T-helper 9 cell (primary cell): ENCODE measurements at places on chromosomes 13 and 19.

- DNase-seq: no peak
These were observed 42.8 kb downstream of the ATP11A start for GRCh38 chr13:112732679-112733078.

GRCh38 chr13:52812941-52813340, 35.5 kb downstream of the PCDH8 start:
- DNase-seq: no peak

DNA sequence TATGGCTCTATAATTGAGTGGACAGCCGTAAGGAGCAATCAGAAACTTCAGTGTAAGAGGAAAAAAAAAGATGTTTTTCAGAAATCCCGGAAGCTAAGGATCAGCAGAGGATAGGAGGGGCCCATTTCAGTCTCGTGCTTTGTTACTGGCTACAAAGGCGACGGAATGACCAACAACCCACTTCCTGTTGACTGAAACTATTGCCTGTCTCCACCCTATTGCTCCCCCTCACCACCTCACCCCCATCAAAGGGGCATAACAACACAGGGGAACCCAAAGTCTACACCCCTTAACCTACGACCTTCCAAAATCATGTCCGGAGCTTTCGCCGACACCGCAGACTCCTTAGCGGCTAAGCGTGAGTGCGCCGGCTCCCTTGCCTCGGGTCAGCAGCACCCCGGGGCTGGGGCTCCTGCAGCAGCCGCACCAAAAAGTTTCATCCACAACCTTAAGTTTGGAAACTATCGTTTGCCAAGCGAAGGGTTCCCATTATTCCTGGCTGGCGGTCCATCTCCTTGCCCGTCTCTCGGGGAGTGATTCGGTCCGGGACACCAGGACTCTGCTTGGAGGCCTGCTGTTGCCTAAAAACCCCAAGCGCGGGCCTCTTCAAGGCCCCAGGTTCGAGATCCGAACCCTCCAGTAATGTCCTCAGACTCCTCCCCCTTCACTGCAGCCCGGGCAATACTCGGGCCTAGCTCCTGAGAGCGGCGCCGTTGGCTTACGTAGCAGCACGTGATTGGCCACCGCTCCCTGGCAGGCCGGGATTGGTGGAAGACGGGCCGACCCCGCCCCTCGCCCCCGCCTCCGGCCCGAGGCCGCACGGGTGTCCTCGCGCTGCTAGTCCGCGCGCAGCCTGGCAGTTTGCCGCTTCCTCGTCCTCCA, at the start of gene TPP2:
Gene TPP2, plus strand, starts transcription at position 840 of the 882 bp plus-strand sequence. CDS start 53 bp downstream, outside the sequence.
- peak; percentile 98 for DNase-seq

GRCh38 chr19:39152066-39152465, 26.5 kb downstream of the PAK4 start:
- no peak for DNase-seq

- no peak for DNase-seq
These were observed 150.4 kb downstream of the POSTN start for GRCh38 chr13:37448153-37448552.

- DNase-seq: no peak
These were observed 343.5 kb downstream of the TEX29 start for GRCh38 chr13:111663953-111664421.

DNA sequence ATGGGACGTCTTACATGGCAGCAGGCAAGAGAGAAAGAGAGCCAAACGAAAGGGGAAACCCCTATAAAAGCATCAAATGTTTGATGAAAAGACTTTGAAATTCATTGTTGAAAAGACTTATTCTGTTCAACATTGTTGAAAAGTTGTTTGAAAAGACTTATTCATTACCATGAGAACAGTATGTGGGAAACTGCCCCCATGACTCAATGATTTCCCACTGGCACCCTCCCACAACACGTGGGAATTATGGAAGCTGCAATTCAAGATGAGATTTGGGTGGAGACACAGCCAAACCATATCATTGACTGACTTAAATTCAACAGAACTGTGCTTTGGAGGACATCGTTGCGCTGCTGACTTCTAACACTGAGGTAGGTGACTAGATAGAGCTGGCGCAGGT, 48.0 kb upstream of the RCBTB2 start:
- no peak for DNase-seq

- no peak for DNase-seq
These were observed 1937.3 kb downstream of the OLFM4 start for GRCh38 chr13:54965881-54966280.

- no peak for DNase-seq
These were observed 8.8 kb downstream of the CYP4F8 start for GRCh38 chr19:15623711-15624318.

- no peak for DNase-seq
These were observed 7.2 kb downstream of the MED29 start for GRCh38 chr19:39398297-39398864.

DNA sequence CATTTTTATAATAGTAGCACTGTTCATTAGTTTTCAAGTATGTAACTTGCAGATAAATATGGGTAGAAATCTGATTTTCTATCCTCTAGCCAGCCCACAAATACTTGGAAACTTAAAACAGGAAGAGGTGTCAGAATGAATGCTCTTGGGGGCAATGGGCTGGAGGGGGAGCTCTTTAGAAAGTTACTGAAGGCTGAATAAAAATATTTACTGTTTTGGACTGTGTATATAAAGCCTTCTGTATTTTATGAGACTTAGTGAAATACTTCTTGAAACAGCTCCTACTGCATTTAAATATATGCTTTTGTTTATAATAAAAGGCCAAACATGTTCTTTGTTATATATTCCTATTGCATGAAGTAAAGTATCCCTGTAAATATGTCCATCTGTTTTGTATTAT, 138.8 kb downstream of the RGCC start:
- no peak for DNase-seq

GRCh38 chr19:51903192-51903591, 1.6 kb downstream of the ZNF649 start:
- DNase-seq: no peak

DNA sequence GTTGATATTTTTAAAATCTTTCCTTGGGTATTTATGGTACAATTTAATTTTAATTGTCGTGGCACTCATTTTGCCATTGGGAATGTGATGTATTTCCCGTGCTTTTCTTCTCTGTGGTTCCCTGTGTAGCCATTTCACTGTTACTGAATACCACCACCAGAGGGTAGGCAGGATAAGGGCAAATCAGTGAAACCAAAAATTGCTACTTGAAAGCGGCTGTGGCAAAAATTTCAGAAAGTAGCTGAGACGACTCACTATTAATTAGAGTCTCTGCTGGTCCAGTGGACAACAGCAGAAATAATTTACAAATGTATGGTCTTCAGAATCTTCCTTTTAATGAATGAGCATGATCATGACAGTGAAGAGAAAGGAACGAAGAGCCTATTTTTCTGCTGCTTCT, 34.4 kb upstream of the MIR17HG start:
- no peak for DNase-seq

DNA sequence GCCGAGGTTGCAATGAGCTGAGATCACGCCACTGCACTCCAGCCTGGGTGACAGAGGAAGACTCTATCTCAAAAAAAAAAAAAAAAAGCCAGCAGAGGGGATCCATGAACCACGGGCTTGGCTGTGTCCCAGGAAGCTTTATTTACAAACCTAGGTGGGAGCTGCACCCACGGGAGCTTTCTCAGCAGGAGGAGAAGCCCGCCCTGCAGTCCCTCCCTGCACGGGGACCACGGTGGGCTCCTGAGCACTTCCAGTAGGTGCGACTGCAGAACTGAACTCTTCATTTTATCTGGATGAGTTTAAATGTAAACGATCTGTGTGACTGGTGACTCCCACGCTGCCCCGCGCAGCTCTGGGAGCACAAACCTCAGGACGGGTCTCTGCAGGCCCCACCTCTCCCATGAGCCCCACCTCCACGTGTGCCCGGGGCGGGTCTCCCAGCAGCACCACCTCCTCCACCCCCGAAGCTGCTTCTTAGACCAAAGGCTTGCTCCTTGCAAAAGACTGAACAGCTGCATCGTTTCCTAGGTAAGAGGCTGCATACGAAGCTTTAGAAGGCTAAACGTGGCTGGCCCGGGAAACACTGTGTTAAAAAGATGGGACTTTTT, 66.4 kb downstream of the SPACA7 start:
- DNase-seq: no peak

- peak; percentile 17 for DNase-seq
These were observed 36.0 kb upstream of the NEK3 start for GRCh38 chr13:52195401-52195837.

DNA sequence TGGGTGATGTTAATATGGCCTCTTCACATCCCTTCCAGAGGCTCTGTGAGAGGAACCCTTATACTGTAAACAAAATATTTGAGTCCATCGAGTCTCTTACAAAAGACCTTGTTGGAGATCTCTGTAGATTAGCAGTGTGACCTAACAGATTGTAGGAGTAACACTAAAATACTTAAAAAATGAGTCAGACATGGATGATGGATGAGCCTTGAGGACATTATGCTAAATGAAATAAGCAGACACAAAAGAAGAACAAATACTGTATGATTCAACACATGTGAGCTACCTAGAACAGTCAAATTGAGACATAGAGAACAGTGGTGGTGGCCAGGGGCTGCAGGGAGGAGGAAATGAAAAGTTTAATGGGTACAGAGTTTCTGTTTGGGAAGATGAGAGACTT, 152.2 kb upstream of the UBL3 start:
- DNase-seq: no peak

GRCh38 chr13:95494082-95494681, 58.3 kb upstream of the CLDN10 start:
- no peak for DNase-seq
